Natural killer cell treated with Interleukin-12 subunit alpha and Interleukin-12 subunit beta and Interleukin-15 and Interleukin-18, amount 100 ng/mL, for 72 hours (primary cell): ENCODE measurements at places on chromosomes 4 and X. TPM values are rescaled to one million over a fixed set of nuclear protein-coding genes. Genes with fewer than 3 reads are reported as not detected.

Gene COPS4
- 28.2 TPM for total RNA-seq

Gene TMEM154
- 14.9 TPM for total RNA-seq

Gene RHOXF2B
- not detected for total RNA-seq

GRCh38 chr4:183691006-183691405 lies 31.9 kb downstream of the TRAPPC11 start:
- DNase-seq = no peak

DNA sequence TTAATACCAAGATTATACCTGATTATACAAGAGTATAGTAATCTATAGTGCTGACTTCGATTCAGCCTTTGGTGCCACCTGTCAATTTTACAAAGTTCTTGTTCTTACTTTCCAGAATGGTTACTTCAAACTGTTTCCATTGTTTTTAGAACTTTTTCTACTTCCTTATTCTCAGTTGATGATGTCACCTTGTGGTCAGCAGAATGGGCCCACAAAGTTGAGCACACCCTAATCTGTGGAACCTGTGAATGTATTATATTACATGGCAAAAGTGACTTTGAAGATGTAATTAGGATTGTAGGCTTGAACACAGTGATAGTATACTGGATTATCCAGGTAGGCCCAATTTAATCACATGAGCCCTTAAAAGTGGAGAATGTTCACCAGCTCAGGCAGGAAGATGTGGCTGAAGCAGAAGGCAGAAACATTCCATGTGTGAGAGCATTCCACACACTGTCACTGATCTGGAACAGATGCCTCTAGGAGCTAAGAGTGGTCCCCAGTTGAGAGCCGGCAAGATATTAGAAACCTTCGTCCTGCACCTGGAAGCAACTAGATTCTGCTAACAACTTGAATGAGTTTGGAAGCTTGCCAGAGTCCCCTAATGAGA lies 6.3 kb upstream of the SGMS2 start:
- DNase-seq = no peak

DNA sequence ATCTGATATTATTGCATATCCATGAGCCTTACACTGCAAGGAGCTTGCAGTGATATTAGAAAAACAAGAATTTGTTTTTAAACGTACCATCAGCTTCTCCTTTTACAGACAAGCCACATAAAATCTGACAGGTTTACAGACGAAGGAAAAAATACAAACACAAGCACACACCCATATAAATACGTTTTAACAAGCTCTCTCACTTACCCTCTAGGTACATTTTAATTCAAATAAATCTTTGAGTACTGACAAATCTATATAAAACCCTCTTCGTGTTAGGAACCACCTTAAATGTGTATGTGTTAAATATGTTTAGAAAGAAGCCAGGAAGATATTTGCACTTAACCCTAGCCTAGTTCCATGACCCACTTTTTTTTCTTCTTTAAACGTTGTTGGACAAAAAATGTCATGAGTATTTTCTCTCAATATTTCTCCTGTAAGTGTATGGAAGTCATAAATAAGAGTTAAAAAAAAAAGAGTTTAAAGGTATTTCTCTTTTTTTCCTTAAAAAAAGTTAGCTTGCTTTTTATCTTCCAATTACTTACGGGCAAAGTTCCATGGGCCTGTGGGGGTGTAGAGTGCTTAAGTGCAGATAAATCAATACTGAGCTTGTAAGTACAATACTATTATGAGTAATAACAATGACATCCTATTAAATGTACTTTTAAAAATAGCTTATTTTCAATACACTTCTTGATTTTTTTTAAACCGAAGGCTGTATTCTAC lies 1.5 kb downstream of the ARAP2 start:
- no peak for DNase-seq

DNA sequence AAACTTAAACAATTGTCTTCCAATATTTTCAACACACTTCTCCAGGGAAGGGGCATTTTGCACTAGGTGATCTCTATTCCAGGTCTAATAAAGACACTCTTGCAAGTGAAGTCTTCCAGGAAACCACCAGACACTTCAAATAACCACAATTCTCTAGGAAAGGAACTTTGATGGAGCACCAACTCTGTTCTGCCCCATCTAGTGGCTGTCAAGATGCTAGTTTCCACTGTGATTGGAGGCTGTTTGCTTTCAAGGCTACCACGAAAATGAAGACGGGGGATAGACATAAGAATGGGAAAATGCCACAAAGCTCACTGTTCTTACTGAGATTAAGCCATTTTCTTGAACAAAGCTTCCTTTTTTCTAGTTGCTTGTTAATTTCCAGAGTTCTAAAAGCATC lies 100.6 kb upstream of the F9 start:
- no peak for DNase-seq

DNA sequence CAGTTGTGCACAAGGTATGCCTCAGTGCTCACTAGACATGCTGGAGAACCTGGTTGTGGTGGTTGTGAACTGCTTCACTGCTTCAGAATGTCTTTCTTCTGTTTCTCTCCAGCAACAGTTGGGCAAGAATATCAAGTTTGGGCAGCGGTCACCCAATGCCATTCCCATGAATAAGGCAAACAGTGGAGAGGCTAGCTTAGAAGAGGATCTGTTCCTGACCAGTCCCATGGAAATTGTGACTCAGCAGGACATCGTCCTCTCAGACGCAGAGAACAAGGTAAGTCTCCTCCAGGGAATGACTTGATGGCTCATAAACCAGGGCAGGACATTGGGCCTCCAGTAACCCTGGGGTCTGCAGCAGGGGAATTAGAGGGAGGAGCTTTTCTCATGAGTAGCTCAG lies 79.9 kb downstream of the AASDH start:
- DNase-seq = no peak

DNA sequence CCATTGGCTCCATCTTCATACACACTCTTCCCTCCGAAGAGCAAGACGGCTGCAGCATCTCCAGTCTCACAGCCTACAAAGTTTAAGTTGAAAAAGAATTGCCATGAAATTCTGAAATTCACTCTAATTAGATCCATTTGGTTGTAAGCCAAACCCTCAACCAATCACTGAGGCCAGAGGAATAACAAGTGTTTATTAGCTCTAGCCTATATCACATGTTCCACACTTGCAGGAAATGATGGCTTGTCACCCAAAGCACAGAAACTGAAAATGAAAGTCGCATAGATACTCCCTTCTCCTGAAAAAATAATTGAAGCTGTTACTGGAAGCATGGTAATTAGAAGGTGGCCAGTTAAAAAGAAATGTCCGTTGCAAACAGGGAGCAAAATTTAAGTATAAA lies 1071.8 kb downstream of the CCSER1 start:
- no peak for DNase-seq
